Activated naive CD4-positive, alpha-beta T cell treated with anti-CD3 and anti-CD28 coated beads, Interleukin-2, amount 50 U/mL, for 72 hours (primary cell): ENCODE measurements at places on chromosomes 7 and 10. TPM values are rescaled to one million over a fixed set of nuclear protein-coding genes. Genes with fewer than 3 reads are reported as not detected.

GRID1 gene
- total RNA-seq, result not detected

CPN1 gene
- total RNA-seq, result not detected

DGKB gene
- total RNA-seq, result not detected

LIPN gene
- not detected for total RNA-seq

PAPOLB gene
- not detected for total RNA-seq

SERPINE1 gene
- total RNA-seq, result 0.27 TPM

PEX1 gene
- total RNA-seq, result 12.4 TPM

FZD8 gene
- 0.14 TPM for total RNA-seq

IL6 gene
- total RNA-seq, result not detected
